ENCODE measurements at places on chromosomes 16 and 17.
A peak's percentile ranks its signal among the peaks of the same experiment; 100 is the strongest.

DNA sequence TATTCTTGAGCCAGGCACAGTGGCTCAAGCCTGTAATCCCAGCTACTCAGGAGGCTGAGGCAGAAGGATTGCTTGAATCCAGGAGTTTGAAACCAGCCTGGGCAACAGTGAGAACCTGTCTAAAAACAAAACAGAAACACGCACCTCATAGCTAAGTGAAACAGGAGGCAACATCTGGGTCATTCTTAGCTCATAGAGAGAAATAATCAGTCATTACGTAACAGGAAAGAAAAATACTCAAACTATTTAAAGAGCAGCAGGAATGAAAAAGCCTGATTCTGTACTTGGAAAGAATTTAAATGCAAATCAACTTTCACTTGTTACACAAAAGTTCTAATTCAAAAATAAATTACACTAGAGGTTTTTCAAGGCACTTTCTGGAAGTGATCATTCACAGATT lies 17.2 kb downstream of the CHCT1 start:
- no peak for DNase-seq

- DNase-seq, result no peak
Observed at GRCh38 chr16:75640598-75640997, 6.9 kb downstream of the KARS1 start.

- peak; percentile 41 for DNase-seq
Observed at GRCh38 chr17:15171167-15172047, 93.7 kb downstream of the PMP22 start.

DNA sequence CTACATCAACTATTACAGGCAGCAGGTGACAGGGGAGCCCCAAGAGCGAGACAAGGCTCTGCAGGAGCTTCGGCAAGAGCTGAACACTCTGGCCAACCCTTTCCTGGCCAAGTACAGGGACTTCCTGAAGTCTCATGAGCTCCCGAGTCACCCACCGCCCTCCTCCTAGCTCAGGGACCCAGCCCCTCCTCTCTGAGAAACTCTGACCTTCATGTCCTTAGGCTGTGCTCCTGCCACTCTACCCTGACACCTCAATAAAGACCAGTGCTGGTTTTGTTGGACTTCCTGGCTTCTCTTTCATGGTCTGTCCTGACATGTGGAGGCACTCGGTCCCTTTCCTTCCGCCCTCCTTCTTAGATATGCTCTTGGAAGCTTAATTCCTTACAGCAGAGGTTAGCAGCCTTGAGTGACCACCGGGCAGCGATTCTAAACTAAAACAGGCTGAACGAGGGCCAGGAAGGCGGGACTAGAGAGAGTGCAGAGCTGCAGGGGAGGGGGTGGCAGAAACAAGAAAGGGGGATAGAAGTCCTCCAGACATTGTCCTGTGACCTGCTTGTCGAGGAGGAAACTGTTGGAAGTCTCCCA lies 915 bp downstream of the AHSP start:
- no peak for DNase-seq

- DNase-seq, result no peak
Observed at GRCh38 chr17:50853015-50853615, 13.0 kb downstream of the TOB1 start.
